IMR-90 (cell line): ENCODE measurements at places on chromosomes 13 and 19. TPM values are rescaled to one million over a fixed set of nuclear protein-coding genes. Genes with fewer than 3 reads are reported as not detected.

Gene TEAD2
- 33.6 and 37.6 TPM in 2 replicates for polyA plus RNA-seq

Gene CEACAM16
- not detected in 2 replicates for polyA plus RNA-seq

Gene GPR42
- polyA plus RNA-seq, result not detected in 2 replicates

Gene IL17D
- 1.2 and 1.4 TPM in 2 replicates for polyA plus RNA-seq

Gene CD33
- polyA plus RNA-seq, result not detected in 2 replicates
